Pulmonary artery endothelial cell (primary cell): ENCODE measurements at places on chromosomes 5 and 9. TPM values are rescaled to one million over a fixed set of nuclear protein-coding genes. Genes with fewer than 3 reads are reported as not detected.

CAMK2A gene
- not detected in 2 replicates for total RNA-seq

CDKN2B gene
- 2.3 and 3.5 TPM in 2 replicates for total RNA-seq

DNA sequence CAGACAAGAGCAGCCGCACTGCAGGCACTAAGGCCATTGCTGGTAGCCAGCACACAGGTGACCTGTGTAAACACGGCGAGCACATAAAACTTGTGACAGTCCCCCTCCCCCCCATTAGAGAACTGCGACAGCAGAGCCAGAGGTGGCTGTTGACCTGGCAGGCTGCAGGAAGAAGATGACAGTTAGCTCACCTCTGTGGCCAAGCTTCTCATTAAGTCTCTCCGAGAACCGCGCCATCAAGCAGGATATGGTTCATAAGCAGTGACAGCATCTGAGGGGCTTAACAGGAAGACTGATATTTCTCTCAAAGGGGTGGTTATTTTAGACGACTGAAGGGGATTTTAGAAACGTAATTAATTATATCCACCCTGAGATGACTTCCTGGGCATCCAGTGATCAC is 5.2 kb downstream of the SURF4 start:
- DNase-seq, result no peak

- DNase-seq, result no peak
Observed at GRCh38 chr5:52521236-52521635, 266.5 kb upstream of the ITGA1 start.

DNA sequence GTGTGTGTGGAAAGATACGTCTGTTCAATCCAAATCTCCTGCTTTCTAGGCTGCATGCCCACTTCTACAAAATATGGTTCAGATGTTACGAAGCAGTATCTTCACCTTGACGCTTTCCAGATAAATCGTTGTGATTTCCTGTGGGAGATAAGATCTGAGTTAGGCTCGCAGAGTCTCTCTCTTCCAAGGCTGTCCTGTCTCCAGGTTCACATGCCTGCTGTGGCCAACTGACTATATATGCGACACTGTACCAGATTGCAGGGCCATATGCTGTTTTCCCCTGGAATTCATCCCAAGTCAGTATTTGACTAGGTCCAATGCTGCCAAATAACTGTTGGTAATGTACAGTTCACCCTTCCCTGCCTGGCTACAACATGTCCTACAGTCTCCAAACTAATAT is 47.9 kb downstream of the TMEM252 start:
- DNase-seq, result no peak

DNA sequence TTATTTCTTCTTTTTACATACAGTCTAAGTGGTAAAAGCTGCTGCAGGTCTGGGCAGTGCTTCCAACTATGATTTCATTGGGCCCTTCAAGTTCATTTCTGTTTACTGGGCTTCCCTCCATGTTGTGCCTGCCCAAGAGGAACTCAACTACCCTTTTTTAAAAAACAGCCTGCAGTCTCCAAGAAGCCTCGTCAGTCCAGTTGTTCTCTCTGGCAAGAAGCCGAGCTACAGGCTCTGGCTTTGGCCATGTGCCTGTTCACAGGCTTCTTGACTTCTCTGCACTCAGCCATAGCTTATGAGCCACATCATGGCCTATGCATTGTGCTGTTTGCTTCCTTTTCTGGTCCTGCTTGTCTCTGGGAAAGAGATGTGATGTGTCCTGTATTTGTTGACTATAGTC is 119.7 kb upstream of the PJA2 start:
- no peak for DNase-seq

GRCh38 chr9:134968011-134968822 is 50.5 kb upstream of the FCN1 start:
- no peak for DNase-seq

GRCh38 chr5:132257131-132258101 is at the start of gene PDLIM4:
Gene PDLIM4 (plus strand): TSS chr5:132257696. CDS start chr5:132257735, 39 bp downstream.
- DNase-seq, result no peak

DNA sequence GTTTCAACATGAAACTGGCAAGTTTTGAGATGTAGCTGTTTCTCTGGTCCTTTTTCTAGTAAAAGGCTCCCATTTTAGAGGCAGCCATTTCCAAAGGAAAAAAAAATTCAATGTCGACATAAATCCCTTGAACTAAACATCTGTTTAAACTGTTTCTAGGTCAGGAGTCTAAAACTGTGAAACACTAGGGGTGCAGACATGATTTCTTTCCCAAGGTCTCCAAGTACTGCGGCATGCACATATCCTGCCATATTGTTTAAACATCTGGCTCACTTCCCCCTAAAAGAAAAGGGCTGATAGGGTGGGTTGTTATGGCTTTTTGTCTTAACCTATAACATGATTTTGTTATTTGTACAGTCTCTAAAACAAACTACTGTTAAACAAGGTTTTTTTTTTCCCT is 51.1 kb downstream of the NFIB start:
- DNase-seq, result no peak

GRCh38 chr5:111234125-111234524 is 9.9 kb downstream of the CAMK4 start:
- no peak for DNase-seq
